GM23248 (cell line): ENCODE measurements at places on chromosomes 16 and 17. TPM values are rescaled to one million over a fixed set of nuclear protein-coding genes. Genes with fewer than 3 reads are reported as not detected.
A peak's percentile ranks its signal among the peaks of the same experiment; 100 is the strongest.

- DNase-seq, result peak; percentile 98
Observed at GRCh38 chr17:17663160-17664063, 17.8 kb upstream of the RAI1 start.

DNA sequence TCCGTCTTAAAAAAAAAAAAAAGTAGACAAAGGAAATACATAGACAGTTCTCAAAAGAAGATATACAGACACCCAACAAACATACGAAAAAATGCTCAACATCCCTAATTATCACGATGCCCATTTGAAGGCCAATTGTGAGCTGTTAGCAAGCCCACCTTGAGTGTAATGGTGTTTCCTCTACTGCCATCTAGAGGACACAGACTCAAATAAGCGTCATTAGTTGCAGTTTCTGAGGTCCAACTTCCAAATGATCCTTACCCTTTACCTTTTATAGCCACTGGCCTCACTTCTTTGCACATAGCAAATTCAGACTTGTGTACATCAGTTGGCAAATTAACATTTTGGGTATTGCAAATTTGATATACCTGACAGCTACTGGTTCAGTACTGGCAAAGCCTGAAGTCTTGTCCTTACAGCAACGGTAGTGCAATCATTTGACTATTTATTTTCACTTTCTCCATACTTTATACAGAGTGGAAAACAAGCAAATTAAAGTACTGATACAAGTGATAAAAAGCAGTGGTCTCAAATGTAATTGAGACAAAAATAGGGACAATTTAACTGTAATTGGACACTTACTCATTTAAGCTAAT is 536.3 kb upstream of the EEF2KMT start:
- DNase-seq, result peak; percentile 49

The TP53TG3C gene
- polyA plus RNA-seq, result not detected in 2 replicates

DNA sequence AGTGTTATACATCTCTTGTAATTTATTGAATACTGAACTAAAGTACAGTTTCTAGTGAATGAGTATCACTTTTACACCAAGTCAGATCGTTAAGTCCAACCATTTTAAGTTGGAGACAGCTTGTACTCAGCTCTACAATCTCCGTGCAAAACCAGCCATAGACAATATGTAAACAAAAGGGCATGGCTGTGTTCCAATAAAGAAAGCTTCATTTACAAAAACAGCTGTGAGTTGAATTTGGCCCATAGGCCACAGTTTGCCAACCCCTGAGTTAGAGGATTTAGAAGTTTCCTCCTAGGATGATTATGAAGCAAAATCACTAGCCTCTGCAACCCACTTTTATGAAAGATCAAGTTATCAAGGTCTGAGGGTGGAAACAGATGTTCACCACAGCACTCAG is 105.7 kb upstream of the RCVRN start:
- DNase-seq, result no peak

The COX6A2 gene
- polyA plus RNA-seq, result not detected in 2 replicates

DNA sequence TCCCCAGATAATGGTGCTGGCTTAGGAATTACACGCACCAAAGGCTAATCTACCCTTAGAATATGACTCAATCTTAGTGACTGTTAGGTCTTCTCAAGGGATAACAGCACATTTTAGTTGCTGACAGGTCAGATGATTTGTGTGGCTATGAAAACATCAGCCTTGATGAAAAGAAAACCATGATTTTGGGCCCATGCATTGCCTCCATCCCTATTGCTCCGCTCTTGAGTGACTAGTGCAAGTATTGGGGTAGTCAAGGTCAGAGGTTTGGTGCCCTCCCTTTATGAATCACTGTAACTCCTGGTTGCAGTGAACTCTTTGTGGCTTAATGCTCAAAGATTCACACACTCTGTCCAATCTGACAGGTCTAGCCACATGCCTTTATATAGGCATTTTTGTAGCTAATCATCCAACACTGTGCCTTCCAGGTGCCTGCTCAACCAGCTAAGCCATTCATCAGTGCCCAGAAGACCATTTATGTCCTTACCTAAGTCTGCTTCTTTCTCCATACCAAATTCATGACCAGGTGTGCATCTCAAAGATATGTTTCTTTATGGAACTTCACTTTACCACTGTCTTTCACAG is 251.6 kb downstream of the KCNJ2 start:
- no peak for DNase-seq

The HOXB4 gene
- polyA plus RNA-seq, result 0.54 and 1.2 TPM in 2 replicates

The CD300A gene
- polyA plus RNA-seq, result not detected in 2 replicates

The PRCD gene
- 0.43 and 0.93 TPM in 2 replicates for polyA plus RNA-seq

GRCh38 chr17:49597928-49598655 is 22.4 kb downstream of the NXPH3 start:
- DNase-seq, result no peak

DNA sequence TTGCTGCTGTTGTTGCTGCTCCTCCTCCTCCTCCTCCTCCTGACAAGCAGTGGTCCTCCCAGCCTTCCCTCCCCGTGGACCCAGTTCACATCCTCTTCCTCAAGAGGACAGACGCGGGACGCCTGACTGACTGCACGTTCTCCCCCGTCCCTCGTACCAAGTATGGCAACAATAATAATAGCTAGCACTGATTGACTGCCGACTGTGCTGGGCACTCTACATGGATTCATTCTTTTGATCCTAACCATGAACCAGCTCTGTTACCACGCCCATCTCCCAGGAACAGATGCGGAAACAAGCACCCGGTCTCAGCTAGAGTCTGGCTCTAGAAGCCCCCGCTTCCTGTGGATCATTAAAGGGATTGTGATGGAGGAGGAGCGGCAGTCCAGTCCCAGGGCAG is 78.0 kb downstream of the GNAO1 start:
- DNase-seq, result no peak

DNA sequence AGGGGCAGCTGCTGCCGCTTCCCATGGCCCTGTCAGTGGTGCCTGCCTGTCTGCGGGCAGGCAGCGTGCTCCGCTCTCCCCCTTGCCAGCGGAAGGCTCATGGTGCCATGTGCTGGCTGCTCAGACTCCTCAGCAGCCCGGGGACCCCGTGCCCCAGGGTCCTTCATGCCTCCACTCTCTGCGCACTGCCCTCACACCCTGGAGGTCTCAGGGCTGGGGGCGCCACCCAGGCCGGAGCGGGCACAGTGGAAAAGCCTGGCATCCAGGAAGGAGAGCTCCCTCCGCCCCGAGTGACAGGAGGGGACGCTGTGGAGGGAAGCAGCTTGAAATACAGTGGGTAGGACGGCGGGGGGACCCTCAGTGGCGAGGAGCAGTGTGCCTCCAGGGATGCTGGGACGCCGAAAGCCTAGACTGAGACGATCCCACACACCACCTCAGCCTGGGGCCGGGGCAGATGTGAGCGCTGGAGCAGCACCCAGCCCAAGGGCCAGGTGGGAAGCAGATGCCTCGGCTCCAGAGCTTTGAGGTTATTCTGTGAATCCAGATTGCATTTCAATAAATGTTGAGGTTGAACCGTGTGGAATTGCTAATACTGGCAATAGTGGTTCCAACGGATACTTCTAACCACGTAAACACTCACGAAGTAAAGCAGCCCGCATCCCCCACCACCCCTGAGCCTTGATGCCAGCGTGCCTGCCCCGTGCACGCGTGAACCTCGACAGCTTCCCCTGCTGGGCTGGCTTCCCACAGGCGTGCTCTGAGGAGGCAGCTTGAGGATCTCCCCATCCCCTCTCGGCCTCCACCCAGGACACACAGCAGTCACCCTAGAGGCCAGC is 6.5 kb downstream of the TMEM204 start:
- DNase-seq, result no peak

The PMFBP1 gene
- polyA plus RNA-seq, result not detected in 2 replicates

GRCh38 chr16:64445245-64445644 is 676.6 kb downstream of the CDH11 start:
- no peak for DNase-seq

- peak; percentile 91 for DNase-seq
Observed at GRCh38 chr17:29613352-29613837, 9.3 kb downstream of the CORO6 start.

DNA sequence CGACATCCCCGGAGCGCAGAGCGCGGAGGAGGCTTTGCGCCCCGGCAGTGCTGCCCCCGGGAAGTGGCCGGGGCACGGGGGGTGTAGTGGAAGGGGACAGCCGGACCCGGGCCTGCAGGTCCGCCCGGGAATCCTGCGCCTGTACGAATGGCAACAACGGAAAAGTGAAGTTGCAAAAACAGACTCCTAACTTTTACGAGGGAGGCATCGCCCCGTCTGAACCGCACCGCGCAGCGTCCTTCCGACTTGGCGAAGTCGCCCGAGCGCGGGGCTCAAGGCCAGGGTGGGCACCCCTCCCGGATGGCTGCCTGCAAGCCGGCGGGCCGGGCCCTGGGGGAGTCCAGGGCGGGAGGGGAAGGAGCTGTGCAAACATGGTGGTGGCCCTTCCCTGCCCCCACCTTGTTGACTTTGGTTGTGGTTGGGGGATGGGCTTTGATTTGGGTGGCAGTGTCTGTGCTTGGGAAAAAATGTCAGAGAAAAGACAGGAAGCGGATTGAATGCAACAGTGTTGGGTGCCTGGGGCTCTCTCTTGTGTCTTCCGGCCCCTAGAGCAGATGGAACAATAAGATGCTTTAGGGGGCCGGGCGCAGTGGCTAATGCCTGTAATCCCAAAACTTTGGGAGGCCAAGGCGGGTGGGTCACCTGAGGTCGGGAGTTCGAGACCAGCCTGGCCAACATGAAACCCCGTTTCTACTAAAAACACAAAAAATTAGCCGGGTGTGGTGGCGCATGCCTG is 675 bp downstream of the RNF213 start:
- peak; percentile 76 for DNase-seq

The OR4D1 gene
- not detected in 2 replicates for polyA plus RNA-seq

DNA sequence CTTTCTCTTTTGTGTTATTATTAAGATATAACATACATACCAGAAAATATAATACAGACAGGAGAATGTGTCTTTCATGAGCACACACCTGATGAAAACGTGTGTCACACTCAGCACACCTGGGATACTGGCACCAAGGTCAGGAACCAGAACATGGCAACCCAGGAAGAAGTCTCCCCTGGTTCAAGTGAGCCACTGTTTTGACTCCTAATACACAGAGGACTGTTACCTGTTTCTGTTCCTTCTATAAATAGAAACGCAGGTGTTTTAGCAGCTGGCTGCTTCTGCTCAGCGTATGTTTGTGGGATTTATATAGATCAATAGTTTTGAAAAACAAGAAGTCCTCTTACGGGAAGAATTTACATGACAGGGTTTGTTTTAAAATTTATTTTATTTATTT is 3.5 kb downstream of the SEC14L1 start:
- no peak for DNase-seq
